ENCODE measurements at places on chromosomes 2 and 18.

DNA sequence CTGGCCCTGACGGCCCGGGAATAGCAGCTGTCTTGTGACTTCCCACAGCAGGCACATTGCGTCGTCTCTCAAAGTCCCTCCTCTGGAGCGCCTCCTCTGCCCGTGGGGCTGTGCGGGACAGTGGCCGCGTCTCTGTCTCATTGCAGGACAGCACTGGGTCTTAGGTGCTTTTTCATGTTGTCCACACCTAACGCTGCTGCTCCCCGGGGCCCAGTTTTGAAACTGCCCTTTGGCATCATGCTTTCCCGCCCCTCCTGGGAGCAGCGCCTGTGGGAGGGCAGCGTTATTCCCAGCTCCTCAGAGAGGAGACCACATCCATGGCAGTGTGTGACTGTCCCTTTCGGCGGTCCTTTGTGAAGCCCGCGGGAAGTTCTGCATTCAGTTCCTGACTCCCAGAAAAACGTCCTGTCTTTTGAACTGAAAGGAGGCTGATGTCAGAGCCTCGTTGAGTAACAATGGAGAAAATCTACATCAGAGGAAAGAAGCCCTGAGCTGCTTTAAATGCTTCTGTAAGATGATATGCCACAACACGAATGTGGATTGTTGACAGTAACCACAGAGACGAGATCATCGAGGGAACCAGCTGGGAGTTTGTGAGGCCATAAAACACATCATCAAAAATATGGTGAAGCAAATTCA is 226.0 kb downstream of the FAM210A start:
- DNase-seq, result no peak

- no peak for DNase-seq
These were observed 63.0 kb upstream of the PGAP1 start for GRCh38 chr2:196989496-196989895.

DNA sequence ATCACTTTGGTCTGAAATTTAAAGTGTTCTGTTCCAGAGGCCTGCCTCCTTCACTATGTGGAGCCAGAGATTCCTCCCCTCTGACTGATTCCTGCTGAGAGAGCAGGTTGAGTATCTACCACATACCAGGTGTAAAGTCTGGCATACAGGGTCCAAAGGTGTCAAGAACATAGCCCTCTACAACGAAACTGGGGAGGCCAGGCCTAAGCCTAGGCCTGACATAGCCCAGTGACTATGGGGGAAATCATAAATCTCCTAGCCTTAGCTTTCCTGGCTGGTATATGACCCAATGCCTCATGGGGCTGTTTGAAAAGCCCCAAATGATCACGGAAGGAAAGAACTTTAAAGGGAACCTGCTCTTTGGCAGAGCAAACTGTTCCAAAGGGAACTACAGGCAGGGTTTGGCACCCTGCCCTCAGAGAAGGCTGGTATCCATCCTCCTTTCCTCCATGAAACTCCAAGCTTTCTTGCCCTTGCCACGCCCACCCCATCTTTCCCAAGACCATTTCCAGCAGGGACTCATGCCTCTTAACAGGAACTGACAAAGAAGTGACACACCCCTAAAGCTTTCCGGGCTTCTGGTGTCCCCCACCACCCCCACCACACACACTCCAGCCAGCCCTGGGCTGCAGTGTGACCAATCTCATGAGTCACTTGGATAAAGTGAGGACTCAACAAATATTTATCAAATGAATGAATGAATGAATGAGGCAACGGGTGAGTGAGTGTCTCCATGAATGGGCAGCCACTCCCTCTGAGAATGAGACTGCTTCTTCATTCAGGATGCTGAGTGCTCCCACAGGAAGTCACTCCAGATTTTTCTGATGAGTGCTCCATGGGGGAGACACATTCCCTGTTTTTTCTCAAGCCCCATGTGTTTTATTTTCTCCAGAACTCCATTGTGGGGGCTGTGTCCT is 114.5 kb upstream of the STPG4 start:
- DNase-seq, result no peak

DNA sequence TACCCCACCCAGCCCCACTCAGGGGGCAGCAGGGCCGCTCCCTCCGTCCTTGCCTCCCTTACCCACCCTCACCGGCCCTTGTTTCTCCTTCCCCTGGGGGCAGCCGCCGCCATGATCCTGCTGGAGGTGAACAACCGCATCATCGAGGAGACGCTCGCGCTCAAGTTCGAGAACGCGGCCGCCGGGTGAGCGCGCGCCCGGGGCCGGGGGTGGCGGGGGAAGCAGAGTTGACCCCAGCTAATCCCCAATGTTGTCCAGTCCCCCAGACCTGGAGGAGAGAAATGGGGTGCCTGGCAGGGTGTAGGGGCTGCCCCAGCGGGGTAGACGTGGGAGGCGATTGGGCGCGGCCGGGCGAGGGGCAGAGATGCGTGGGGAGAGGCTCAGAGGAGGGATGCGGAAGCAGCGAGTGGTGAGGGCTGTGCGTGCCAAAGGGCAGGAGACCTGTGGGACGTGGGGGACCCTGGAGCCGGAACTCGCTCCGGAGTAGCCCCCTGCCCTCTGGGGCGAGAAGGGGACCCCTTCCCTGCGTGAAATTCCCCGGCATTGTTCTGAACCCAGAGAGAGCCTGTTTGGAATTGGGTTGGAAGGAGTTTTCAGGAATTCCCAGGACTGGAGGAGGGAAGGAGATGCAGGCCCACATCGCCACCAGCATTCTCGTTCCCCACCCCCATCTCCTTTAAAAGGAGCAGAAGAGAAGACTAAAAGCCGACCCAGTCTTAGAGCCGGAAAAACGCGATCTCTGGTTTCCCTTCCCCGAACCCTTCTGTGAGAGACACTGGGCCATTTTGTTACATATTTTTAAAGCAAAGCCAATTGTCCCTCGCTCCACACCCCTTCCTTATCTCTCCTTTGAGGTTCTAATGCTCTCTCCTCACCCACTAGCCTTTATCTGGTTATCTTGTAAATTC is 625 bp downstream of the ARPC2 start:
- DNase-seq, result no peak

DNA sequence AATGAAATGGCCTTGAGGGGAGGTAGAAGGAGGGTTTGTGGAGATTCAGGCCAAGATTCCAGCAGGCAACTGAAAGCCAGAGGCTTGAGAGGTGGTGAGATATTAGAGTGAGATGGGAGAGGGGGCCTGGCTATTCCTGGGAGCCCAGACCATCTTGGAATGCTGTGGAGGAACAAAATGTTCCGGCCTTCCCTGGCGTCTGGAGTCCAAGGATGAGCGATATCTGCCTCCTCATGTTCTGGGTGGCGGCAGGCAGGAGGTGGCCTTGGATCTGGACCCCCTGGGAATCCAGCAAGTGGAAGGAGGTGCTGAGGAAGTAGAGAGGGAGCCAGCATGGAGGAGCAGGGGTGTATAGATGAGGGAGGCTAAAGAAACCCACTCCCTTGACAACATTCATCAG is 335.9 kb downstream of the CYP26B1 start:
- no peak for DNase-seq

All from cerebellar nuclear complex (tissue), 1 donor.